ENCODE measurements at places on chromosomes 13 and 19.

GRCh38 chr13:47126432-47126831 is 229.6 kb upstream of the HTR2A start:
- no peak for DNase-seq

- no peak for DNase-seq
Observed at GRCh38 chr13:93505104-93505952, 278.7 kb downstream of the GPC6 start.

DNA sequence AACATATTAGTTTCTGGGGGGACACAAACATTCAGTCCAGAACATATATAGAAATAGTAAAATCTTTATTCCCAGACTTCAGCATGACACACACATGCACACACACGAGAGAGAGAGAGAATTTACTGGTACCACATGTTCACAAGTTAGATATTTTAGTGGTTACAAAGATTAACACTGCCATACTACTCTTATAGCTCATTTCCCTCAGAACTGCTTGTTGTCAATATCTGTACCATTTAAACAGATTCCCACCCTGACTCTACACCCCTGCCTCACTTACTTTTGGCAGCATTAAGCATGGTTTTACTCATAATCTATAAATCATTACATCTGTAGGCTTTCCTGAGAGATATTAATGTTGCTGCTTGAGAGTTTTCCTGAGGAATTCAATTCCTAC is 524.7 kb upstream of the HTR2A start:
- no peak for DNase-seq

- DNase-seq = no peak
Observed at GRCh38 chr13:93230261-93230855, 3.8 kb downstream of the GPC6 start.

- DNase-seq = no peak
Observed at GRCh38 chr19:6693056-6693471, 23.1 kb upstream of the TNFSF14 start.

All from HL-60 (cell line).